Cerebellar nuclear complex (tissue), 1 donor: ENCODE measurements at places on chromosomes 13 and 19.

- DNase-seq, result no peak
Measured at GRCh38 chr19:1512671-1513498, at the start of gene ADAMTSL5. TSS of gene ADAMTSL5 (minus strand) at chr19:1513019. CDS start at chr19:1510943, 2,076 bp downstream.

DNA sequence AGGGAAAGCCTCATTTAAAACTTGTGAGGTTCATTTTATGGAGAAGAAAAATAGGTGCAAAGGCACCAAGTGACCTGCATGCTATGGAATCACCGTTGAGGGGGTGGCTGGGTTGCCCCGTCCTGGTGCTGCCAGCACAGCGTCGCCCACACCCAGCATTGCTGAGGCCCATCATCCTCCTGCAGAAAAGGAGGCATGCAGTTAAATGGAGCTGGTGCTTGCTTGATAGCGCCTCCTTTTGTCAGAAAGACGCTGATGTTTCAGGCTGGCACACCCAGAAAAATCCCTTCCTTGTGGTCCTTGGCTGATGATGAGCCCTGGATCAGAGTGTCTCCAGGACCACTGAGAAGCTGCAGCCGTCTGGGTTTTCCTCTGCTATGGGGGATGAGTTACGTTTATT, 36.9 kb downstream of the DHRS12 start:
- no peak for DNase-seq

- DNase-seq, result no peak
Measured at GRCh38 chr13:25391932-25392331, 20.2 kb downstream of the ATP8A2 start.

- DNase-seq, result no peak
Measured at GRCh38 chr19:29003641-29004409, 209.1 kb downstream of the UQCRFS1 start.

DNA sequence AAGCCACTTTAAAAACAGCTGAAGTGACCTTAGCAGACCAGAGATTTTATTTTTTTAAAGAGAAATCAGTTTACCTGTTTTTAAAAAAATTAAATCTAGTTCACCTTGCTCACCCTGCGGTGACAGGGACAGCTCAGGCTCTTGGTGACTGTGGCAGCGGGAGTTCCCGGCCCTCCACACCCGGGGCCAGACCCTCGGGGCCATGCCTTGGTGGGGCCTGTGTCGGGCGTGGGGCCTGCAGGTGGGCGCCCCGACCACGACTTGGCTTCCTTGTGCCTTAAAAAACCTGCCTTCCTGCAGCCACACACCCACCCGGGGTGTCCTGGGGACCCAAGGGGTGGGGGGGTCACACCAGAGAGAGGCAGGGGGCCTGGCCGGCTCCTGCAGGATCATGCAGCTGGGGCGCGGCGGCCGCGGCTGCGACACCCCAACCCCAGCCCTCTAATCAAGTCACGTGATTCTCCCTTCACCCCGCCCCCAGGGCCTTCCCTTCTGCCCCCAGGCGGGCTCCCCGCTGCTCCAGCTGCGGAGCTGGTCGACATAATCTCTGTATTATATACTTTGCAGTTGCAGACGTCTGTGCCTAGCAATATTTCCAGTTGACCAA, 10.8 kb downstream of the PLPPR3 start:
- DNase-seq, result no peak

DNA sequence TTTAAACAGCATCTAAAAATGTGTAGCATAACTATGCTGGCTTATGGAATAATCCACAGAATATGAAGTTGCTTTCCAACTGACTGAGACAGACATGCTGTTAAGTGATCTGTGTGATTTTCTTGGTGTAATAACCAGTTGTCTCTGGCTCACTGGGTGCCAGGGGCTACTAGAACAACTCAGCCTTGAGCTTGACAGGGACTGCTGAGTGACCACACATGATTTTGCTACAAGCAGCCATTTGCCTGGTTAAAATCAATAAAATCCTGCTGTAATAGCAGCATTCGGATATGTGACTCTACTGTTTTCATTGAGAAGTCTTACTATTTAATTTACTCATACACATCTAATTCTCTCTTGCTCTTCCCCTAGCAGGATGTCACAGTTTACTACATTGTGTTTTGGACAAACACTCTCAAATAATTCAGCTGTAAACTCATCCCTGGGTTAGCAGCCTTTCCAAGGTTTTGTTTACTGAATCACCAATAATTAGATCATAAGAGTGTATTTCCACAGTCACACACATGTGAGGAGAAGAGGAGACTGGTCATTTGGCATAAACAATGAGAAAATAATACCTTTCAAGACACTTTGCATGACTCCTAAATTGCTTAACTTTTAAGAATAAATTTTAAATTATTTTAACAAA, 426.2 kb downstream of the PCDH9 start:
- no peak for DNase-seq

GRCh38 chr19:2003874-2004273, 11.6 kb downstream of the BTBD2 start:
- no peak for DNase-seq

- no peak for DNase-seq
Measured at GRCh38 chr13:69571606-69572323, 535.9 kb upstream of the ATXN8OS start.

DNA sequence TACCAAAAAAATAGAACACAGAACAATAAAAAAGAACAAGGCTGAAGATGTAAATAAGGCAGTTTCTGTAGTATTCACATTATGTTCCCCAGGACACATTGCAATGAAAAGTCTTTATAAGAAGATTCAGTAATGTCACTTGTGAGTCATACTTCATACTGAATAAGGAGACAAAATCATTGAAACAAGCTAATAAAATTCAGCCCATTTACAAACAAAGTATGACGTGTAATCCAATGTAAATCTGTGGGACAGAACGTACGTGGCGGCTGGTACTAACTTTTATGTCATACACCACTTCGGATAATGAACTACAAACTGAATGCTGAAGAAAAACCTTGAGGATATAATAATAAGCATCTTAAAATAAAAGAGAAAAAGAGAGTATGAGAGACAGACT, 512.8 kb upstream of the MIR17HG start:
- DNase-seq, result no peak

GRCh38 chr19:45599286-45599685, 2.7 kb downstream of the GPR4 start:
- no peak for DNase-seq

- DNase-seq, result no peak
Measured at GRCh38 chr13:51453959-51454703, 1.3 kb upstream of the INTS6 start.

DNA sequence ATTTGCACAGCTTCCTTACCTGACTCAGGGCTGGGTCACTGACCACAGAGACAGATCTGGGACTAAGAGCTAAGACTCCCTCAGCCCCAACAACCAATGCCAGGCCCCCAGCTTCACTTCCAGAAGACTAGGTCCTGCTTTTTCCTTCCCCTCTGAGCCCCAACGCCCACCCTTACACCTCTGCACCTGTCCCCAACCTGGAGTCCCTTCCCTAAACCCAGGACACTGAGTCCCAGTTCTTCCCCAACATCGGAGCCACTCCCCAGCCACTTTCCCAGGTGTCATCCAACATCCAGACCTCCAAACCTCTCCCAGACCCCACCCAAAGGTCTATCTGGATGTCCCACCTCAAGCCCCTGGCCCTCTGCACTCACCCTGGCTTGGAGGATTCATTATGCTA, 2.9 kb downstream of the FCER2 start:
- DNase-seq, result no peak

GRCh38 chr19:54877471-54877870, 3.4 kb downstream of the FCAR start:
- DNase-seq, result no peak

DNA sequence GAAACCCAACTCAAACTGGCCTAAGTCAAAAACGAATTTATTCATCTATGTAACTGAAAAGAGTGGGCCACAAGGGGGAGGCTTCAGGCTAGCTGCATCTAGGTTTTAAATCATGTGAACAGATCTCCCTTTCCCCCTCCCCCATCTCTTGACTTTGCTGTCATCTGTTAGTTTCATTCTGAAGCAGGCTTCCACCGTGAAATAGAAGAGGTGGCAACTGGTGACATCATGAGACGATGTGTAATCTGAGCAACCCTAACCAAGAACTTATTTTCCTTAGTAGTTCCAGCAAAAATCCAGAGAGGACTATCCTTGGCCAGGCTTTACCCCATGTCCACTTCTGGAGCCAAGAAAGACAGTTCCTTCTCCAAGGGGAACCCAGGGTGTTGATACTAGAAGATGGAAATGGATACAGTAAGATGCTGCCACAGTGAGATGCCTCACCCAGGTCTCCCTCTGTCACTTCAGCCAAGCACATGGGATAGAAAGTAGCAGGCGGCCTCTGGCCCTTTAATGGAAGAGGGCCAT, 9.4 kb downstream of the SAMD4B start:
- no peak for DNase-seq

- no peak for DNase-seq
Measured at GRCh38 chr13:37869756-37870488, at the start of gene TRPC4. TSS of gene TRPC4 (minus strand) at chr13:37869772. CDS start at chr13:37783333, 86,439 bp downstream.

DNA sequence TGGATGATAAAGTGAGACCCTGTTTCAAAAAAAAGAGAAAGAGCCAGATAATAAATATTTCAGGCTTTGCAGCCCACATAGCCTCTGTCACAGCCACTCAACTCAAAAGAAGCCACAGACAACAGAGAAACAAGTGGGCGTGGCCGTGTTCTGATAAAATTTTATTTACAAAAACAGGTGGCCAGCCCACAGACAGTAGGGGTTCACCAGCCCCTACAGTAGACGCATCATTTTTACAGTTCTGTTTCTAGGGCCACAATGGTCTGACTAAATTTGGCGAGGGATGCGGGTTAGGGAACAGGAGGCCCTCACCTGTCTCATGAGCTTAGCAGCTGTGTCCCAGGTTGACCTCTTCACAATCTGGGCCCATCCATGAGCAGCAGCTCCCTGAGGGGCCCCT, 59.5 kb downstream of the ARHGEF18 start:
- no peak for DNase-seq

DNA sequence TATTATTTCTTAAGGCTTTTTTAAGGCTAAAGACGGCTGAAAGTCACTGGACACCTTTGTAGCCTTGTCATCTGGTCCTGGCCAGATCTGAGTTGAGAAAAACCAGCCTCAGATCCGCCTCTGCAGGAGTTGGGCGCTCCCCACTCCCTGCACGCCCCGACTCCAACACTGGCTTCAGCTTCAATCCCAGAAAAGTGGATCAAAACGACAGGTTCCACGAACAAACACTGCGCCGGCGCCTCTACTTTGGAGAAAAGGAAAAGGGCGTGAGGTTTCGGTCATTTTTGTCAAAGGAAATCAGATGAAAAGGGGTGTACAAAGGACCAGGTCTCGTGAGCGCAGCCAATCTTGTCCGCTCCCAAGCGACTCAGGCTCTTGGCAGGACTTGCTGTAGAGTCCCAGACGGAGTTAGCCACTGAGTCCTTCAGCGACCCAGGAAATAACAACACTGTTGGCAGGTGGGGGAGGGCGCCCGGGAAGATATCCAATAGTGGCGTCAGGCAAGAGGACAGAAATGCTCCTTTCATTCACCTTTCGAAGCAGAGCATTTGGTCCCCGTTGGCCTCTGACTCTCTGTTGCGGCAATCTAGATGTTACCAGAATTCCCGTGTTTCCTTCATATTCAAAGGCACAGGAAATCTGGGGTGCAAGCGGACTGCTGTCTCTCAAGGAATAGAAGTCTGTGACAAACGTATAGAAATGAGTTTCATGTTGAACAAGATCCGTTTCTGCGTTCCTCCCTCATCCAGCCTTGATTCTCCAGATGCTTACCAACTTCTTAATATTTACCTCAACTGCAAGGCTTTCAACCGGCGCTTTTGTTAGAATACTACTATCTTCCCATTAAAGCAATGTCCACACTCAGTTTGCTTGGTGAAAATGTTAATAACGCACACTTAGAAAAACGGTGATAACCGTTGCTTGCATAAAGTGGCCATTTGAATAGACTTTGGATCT, 1.8 kb upstream of the CCNA1 start:
- no peak for DNase-seq

DNA sequence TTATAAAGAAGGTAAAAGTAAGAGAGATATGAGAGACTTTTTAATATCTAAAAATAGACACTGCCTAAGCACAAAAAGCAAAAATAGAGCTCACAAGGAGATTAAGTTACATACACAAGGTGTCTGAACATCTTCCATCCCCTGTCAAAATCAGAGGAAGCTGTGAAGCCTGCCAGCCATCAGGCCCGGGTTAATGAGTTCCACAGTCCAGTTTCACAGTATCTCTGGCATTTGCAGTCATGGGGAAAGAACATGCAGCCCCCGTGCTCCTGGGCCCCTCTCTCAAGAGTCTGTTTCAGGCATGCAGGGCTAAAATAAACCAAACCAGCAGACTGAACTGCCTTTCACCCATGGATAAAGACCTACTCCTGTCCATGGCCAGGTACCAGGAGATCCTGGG, 79.2 kb downstream of the TBC1D4 start:
- no peak for DNase-seq

DNA sequence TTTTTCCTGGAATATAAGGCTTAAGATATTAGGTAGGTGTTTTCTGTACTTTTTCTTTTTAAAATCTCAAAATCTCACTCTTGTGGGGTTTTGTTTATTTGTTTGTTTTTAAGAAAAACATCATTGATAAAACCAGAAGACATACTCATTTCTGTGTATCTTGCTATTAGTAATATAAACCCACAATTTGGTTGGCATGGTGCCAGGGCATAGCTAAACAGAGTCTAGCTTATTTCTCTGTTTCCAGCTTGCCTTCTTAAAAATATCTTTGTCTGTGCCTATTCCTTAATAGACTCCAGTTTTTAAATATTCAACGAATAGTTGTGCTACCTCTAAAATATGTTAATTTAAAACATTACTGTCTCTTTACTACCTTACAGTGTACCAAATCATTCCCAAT, 1121.9 kb upstream of the PCDH20 start:
- DNase-seq, result no peak

DNA sequence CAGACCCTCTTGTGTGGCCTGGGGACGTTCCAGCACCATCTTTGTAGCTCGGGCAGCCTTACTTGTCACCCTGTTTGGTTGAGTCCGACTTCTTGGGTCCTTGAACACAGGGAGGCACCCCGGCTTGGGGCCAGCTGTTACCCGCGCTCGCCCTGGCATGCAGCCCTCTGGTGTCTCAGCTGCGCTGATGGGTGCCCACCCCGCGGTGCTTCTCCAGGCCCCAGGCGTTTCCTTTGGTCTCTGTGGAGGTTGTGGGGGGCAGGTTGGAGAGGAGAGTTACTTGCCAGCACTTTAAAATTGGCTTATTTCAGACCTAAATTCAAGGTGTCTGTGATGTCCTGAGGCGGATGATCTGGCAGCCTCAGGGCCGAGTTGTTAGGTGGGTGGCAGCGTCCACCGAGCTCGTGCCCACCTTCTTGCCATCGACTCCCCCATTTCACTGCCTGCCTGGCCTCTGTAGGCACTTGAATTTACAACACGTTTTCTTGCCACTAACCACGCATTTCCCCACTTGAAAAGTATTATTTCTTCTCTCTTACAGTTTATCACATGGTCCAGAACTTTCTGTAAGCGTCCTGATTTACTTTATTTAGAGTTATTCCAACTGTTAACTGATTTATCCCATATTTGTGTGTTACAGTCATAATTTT, 16.9 kb downstream of the UBAC2 start:
- DNase-seq, result no peak
